ENCODE measurements at places on chromosomes 3 and 15. TPM values are rescaled to one million over a fixed set of nuclear protein-coding genes. Genes with fewer than 3 reads are reported as not detected.

The PEX5L gene
- 29.1 TPM for total RNA-seq

GRCh38 chr15:25611603-25612002, 172.8 kb upstream of the UBE3A start:
- no peak for DNase-seq

DNA sequence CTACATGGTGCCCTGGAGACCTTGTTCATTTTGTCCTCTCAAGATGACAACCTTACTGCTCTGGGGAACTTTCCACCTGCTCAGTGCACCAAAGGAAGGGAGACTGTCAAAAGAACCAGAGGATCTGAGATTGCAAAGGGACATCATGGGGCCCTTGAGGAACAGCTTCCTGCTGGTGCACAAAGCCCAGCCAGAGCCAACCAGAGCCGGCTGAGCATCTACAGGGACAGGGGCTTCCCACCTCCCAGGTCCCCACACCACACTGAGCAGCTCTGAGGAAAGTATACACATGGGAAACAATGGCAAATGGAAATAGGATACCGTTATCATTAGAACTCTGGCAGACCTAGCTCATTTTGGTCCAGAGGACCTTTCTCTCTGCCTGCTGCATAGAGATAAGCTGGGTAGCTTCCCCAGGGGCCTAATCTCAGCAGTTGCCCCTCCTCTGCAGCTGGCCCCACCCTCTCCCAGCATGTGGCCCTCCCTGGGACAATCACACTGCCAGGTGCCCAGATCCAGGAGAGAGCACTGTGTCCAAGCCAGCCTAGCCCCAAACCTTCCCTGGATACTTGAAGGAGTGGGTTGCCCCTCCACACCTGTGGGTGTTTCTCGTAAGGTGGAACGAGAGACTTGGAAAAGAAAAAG, 123.4 kb upstream of the PRR20G start:
- DNase-seq, result no peak

- no peak for DNase-seq
Measured at GRCh38 chr15:65209701-65210643, 1.3 kb downstream of the CILP start.

DNA sequence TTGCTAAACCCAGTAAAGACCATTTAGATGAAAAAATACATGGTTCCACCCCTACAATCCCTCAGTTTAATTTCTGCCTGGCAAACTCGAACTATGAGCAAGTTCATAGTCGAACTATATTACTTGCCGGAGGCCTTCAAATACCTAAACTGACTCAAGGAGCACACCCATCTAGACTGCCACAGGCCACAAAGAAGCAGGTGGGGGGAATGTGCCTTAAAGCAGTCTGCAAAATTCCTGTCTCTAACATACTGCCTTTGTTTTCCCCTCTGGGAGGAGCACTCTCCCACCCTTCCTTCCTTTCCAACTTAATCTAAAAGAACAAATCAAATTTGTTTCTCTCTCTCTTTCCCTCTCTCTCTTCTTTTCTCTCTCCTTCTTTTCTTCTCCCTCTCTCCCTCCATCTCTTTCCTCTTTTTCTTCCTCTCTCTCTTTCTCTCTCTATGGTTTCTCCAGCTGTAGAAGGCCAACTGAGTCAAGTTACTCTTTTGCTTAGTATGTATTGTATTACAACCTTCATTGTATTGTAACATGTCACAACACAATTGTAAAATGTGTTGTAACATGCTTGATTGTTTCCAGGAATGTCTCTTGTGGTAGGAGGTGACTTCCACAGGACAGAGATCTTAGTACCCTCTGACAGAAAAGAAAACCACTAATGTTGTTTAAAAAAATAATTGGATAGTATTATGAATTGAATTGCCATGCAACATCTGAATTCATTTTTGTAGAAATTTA, 496.3 kb downstream of the ROBO2 start:
- DNase-seq, result no peak

DNA sequence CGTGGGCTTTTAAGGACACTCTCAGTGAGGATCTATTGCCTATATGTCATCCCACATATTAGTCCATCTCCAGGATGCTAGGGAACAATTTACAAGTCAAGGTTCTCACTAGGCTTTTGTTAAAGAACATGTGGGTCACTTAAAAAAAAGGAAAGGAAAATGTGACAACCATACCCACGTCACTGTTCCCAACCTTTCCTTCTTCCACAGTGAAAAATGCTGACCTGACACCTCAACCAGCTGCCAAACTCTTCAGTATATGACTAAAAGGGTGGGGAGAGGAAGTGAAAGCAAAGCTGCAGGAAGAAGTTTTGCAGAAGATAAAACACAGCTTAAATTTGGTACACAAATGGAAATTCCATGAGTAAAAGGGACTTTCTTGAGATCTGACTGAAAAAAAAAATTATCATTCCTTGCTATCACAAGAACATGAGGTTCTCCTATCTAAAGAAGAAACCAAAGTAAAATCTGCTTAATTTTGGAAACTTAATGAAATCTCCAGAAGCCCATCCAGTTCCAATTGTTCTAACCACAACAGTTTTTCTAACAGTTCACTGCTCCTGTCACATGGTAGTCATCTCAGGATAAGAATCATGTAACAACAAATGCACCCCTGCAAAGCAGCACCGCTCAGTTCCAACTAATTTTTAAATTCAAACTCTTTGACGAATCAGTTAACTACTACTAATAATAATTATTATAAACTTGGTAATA, 117.0 kb upstream of the TSPAN3 start:
- DNase-seq, result peak; percentile 58

The GOLGA8G gene
- total RNA-seq, result not detected

GRCh38 chr3:69283496-69283895, 102.4 kb downstream of the FRMD4B start:
- DNase-seq, result no peak

DNA sequence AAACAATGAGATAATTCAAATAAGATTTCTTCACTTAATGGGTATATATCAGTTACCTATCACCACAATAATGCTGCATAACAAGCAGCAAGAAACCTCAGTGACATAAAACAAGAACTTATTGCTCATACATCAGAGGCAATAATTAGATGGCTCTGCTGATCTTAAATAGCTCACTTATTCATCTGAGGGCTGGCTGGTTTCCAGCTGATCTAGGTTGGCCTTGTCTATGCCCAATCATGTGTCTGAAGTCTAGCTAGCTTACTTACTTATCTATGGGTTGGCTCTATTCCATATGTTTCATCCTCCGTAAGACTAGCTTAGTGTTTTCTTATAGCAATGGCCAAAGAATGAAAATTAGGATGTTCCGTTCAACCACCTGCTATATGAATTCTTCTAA, 109.4 kb upstream of the AGTR1 start:
- DNase-seq, result no peak

- DNase-seq, result no peak
Measured at GRCh38 chr3:62249855-62250543, 123.4 kb downstream of the FEZF2 start.

- DNase-seq, result no peak
Measured at GRCh38 chr15:60626669-60627068, 147.7 kb upstream of the ICE2 start.

DNA sequence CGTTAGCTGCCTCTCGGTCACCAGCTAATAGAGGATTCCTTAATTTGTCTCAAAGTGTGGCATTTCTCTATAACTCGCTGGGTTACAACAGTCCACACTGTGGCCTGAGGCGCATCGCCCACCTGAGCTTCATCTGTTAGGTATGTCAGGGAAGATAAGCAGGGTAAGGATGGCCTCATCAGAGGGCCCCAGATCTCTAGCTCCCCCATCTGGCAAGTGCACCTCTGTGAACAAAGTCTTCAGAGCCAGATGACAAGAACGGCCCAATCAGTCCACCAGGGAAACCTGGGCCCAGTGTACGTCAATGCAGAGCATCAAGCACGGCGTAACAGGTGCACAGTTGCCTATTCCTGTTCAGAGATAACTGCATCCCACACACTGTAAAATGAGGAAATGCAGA, 23.2 kb downstream of the FRG2C start:
- DNase-seq, result no peak

GRCh38 chr3:131417751-131418150, 36.2 kb downstream of the NUDT16 start:
- DNase-seq, result no peak

DNA sequence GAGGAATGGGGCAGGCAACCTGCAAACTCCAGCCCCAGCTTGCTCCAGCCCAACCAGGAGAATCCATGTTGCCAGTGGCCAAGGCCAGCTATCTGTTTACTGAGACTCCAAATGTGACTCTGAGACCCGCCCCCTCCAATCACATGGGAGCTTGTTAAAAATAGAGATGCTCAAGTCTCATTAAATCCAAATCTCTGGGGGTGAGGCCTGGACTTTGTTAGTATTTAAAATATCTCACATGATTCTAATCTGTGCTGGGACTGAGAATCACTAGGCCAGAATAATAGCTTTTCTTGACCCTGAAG, 224.2 kb upstream of the TBL1XR1 start:
- DNase-seq, result no peak

DNA sequence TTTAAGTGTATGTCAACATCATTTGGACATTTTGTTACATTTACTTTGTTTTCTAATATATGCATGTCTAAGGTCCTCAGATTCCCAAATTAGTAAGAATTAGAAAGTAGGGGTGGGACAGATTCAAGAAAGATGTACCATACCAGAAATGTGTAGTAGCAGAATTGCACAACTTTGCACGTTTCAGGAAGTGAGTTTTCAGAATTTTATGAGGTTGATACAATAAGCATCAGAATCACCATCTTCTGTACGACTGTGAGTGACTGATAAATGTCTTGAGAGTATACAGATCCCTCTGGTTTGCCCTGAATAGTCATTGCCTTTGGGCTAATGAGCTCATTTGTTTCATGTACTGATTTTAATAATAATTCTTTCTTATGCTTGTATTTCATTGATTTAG, 9.3 kb downstream of the ARIH2 start:
- DNase-seq, result no peak

- DNase-seq, result no peak
Measured at GRCh38 chr3:72568083-72568482, 280.2 kb downstream of the SHQ1 start.

DNA sequence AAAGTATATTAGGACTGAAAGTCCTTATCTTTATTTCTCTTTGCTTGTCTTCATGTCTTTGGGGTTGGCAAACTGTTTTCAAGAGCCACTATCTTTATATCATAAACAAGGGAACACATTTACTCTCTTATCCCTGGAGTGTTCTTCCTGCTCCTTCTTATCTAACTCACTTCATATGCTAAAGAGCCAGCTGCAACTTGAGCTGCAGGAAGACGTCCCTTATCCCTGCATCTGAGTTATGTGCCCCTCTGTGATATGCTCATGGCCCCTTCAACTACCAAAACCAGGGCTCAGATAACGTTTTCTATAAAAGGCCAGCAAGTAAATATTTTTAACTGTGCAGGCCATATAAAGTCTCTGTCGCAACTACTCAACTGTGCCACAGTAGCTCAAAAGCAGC, 137.0 kb upstream of the CRBN start:
- no peak for DNase-seq

- no peak for DNase-seq
Measured at GRCh38 chr3:140288595-140288994, 353.6 kb downstream of the CLSTN2 start.

GRCh38 chr3:185630182-185630622, 44.1 kb downstream of the SENP2 start:
- peak; percentile 56 for DNase-seq

DNA sequence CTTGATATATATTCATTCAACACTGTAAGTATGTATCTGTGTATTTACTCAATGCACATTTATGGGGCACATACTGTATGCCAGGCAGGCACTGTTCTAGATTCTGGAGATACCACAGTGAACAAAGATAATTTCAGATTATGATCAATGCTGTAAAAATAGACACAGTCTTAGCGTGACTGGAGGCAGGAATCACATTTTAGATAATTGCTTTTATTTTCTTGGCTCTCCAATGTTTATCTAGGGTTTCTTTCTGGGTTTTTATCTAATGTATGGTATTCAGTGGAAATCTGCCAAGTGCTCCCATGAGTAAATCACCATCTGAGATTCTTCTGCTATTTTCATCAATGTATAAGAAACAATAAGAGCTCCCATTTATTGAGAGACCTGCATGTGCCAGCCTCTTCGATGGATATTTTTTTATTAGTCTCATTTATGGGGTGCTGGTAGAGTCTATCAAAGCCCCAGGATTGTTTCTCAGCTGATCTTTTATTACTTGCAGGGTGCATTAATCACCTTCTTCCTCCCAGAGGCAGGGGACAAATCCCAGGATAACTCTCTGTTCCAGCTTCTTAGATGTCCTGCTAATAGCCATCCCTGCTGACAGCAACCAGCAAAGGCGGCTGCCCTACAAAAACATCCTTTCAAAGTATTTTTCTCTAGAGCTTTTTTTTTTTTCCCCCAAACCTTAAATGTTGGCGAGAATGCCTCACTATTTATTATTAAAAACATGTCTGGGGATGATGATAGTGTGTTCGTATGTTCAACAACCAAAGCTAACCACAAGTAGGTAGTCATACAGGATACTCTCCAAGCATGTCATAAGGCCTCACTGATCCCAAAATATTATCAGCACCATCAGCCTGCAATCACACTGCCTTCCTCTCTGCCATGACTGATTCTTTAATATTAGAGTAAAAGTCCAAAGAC, 331.0 kb upstream of the RASGRP1 start:
- no peak for DNase-seq

GRCh38 chr3:36796881-36797280, 32.5 kb upstream of the DCLK3 start:
- DNase-seq, result no peak

DNA sequence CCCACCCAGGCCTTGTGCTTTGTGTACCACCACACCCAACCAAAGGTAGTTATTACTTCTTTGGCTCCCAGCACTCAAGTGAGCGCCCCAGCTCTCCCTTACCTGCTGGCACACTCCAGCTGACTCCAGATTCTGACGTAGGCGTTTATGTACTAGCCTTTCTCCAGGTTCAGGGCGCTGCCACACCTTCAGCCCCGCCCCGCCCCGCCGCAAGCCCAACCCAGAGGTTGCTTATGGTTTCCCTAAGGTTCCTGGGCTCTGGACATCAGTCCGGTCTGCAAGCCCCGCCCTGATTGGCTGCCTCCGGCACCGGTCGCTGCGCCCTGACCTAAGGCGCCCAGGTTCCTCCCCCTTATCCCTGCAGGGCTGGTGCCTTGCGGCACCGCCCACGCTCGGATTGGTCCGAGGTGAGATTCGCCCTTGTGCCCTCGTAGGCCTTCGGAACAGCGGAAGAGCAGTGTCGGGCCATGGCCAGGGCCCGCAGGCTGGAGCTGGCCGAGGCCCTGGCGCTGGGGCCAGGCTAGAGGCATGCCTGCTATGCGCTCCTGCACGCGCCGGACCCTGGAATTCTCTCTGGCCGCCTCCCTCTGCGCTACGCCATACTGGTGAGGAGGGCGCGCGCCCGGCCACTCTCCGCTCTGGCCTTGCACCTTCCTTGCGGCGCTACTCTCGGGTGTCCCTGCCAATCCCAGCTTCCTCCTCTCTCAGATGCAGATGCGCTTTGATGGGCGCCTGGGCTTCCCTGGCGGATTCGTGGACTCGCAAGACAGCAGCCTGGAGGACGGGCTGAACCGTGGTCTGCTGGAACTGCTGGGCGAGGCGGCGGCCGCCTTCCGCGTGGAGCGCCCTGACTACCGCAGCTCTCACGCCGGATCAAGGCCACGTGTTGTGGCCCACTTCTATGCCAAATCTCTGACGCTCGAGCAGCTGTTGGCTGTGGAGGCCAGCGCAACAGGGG, 19.8 kb upstream of the NUDT16 start:
- DNase-seq, result peak; percentile 47

The CPEB1 gene
- total RNA-seq, result 22.0 TPM

The NCK1 gene
- 38.9 TPM for total RNA-seq
